ENCODE measurements at places on chromosomes 6 and 20.
A peak's percentile ranks its signal among the peaks of the same experiment; 100 is the strongest.

DNA sequence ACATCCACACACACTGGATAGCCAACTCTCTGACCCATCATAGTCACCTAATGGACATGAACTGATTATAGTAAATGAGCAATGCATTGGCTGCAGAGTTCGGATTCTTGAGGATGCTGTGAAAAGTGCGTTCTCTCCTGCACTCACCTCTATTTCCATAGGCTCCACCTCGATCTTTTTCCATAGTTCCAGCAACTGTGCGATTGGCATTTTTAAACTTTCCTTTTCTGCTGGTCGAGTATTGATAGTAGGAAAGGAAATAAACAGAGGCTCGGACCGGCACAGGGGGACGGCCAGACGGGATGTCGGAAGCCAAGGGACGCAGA lies 94.4 kb downstream of the RNASET2 start:
- DNase-seq = no peak

DNA sequence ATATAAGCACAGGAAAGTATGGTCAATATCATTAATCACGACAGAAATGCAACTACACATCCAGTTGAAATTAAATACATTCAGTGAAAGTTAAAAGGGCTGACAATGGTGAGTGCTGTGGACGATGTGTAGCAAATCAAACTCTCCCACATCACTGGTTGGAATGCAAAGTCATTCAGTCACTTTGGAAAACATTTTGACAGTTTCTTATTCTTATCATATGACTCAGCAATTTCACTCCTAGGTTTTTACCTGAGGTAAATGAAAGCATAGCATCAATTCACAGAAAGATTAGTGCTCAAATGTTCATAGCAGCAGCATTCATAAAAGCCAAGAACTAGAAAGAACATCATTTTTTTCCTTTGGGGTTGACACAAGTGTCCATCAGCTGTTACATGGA lies 28.6 kb upstream of the SAMD5 start:
- DNase-seq = no peak

- DNase-seq = no peak
These were observed at the start of gene LINC00237 for GRCh38 chr20:21106171-21107017. Gene LINC00237 (minus strand): TSS chr20:21106358.

- DNase-seq = no peak
These were observed 52.2 kb downstream of the KDM1B start for GRCh38 chr6:18207438-18207837.

GRCh38 chr20:43899274-43900120 lies 15.2 kb upstream of the TOX2 start:
- no peak for DNase-seq

- no peak for DNase-seq
These were observed 109.1 kb upstream of the ENPP5 start for GRCh38 chr6:46279874-46280273.

DNA sequence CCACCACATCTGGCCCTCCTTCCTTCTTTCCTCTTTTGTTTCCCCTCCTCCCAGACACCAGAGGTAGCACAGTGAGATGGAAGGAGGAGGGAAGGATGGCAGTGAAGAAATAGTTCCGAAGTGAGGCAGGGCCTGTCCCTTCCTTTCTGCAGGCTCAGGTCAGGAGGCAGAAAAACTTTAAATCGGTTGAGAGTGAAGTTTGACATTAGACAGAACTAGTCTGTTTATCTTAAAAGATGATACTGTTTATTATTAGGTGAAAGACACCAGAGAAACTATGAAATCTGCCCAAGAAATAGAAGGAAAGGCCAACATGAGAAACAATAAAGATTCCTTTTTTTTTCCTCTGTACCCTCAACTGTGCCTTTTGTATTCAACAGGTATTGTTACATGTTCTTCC lies 670.3 kb downstream of the UTRN start:
- DNase-seq = no peak

GRCh38 chr20:20959031-20959755 lies 147.0 kb downstream of the LINC00237 start:
- no peak for DNase-seq

GRCh38 chr6:133645966-133646740 lies 242.8 kb upstream of the TCF21 start:
- DNase-seq = peak; percentile 73

DNA sequence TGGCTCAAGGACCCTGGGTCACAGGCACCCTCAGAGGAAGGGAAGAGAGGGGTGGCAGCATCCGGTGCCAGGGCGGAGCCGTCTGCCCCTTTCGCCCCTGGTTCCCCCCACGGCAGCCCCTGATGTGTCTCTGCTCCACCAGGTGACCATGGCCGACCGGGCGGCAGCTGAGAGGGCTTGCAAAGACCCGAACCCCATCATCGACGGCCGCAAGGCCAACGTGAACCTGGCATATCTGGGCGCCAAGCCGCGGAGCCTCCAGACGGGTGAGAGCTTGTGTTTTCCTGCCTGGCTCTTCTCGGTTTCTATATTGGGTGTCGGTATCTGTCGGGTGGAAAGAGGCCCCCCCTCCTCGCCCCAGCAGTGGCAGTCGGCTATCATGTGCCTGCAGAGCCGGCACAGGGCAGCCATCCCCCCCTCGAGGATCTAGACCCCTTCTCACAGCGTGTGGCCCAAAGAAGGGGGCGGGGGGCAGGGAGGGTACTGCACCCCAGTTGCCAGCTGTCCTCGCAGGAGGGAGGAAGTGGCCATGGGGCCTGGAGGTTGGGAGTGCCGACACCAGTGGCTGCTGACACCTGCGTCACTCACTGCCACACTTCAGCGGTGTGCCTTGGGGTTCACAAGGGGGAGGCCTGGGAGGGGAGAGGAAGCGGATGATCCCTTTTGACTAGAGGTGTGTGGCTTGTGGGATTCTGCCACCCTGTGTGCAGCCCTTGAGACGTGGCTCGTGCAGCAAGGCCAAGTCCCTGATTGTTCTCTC lies 1.5 kb downstream of the RBM38 start:
- no peak for DNase-seq

GRCh38 chr6:128882991-128883611 lies at the start of gene LAMA2:
Gene LAMA2 (plus strand): TSS chr6:128883138. CDS start chr6:128883246, 108 bp downstream.
- peak; percentile 6 for DNase-seq

GRCh38 chr6:155959898-155960495 lies 504.4 kb upstream of the NOX3 start:
- DNase-seq = no peak

DNA sequence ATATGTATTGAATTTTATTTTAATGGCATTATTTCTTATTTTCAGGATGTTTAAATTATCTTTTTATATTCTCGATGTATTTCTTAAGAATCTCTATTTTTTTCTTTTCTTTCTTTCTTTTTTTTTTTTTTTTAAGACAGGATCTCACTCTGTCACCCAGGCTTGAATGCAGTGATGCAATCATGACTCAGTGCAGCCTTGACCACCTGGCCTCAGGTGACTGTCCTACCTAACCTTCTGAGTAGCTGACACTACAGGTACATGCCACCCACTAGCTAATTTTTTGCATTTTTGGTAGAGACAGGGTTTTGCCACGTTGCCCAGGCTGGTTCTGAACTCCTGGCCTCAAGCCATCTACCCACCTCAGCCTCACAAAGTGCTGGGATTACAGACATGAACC lies 143.8 kb upstream of the LAMA2 start:
- no peak for DNase-seq

DNA sequence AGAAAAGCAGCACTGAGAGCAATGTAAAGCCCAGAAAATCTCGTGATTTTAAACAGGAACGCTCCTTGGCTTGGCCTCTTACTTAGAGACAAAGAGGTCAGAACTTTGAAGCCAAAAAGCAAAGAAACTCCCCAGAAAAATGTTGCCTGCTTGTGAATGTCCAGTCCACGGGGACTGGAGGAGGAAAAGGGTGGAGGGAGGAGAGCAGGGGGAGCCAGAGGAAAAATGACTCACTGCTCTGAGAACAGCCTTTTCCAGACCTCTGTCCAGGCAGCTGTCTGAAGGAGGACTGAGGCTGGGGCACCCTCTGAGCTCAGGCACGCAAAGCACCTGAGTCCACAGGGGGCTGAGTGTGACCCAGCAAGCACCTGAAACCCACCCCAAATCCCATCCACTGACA lies 64.7 kb downstream of the TRAM2 start:
- DNase-seq = peak; percentile 76

DNA sequence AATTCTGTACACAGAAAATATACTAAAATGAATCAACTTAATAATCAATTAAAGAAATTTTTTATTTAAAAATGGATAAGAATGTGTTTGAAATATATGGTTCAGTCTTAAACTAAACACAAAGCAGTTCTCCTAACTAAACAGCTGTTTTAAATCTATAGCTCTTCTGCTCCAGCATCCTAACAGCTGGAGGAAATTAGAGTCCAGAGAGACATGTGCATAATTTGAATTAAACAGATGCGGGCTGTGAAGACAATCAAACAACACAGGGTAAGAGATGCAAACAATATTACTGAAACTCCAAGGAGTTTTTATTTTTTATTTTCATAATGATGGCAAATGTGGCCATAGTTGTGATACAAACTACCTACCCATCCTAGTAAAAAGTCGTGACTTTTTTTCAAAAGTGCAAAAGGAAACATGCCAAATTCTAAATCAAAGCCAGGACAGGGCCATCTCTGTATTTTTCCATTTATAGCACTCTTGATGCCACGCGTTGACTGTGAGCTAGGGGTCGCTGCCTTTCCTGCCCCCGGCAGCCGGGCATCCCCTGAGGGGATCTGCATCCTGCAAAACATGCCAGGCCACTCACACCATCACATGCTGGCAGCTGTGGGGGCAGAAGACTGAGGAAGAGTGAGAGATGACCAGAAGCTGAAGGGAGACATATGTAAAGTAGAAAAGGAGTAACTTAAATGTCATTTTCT lies 310.6 kb downstream of the PRKN start:
- DNase-seq = no peak

GRCh38 chr6:80282913-80283554 lies 176.6 kb downstream of the BCKDHB start:
- DNase-seq = no peak

- DNase-seq = no peak
These were observed 163.6 kb upstream of the CST7 start for GRCh38 chr20:24785141-24786110.

DNA sequence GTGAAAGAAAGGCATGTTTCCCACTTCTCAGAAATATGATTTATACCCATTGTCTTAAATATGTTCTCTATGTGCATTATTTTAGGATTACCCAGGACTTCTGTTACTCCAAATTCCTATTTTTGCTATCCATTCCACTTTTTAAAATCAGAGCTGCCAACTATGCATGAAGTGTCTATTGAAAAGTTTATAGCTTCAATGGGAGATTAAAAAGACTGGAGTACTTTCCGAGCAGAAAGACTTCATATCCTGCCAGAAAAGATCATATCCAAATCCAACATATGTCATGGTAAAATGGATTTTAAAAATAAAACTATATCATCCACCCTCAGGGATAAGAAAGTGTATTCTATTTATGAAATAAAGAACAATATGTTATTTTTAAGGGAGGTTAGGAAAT lies 212.7 kb downstream of the COL12A1 start:
- DNase-seq = no peak

DNA sequence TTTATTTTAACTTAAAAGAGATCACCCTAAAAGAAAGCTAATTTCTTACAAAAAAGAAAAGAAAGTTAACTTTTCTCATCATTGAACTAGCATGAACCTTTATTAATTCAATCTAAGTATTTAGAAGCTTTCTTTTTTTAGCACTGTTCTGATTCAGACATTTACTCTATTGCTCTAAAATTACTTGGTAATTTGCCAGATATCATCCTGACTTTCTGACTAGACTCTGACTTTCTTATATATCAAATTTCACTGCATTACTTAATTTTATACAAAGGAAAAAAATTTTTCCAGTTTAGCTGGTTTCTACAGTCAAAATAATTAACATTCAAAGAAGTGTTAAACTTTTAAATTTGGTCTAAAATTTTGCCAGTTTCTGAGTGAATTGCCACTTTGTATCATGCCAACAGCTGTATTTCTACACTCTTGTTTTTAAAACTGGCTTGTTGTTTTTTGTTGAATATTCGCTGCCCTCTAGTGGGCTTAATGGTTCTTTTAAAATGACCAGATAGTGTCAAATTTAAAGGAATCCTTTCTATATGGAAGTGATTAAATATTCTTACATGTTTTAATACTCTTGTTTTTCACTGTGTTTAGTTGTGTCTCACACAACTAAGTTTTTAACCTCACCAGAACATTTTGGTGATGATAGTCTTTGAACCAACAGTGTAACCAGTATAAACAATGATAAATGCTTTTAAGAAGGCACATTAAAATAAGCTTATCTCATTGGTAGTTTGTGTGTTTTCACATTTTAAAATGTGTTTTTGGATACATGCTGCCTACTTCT lies 102.0 kb downstream of the POPDC3 start:
- DNase-seq = peak; percentile 43

DNA sequence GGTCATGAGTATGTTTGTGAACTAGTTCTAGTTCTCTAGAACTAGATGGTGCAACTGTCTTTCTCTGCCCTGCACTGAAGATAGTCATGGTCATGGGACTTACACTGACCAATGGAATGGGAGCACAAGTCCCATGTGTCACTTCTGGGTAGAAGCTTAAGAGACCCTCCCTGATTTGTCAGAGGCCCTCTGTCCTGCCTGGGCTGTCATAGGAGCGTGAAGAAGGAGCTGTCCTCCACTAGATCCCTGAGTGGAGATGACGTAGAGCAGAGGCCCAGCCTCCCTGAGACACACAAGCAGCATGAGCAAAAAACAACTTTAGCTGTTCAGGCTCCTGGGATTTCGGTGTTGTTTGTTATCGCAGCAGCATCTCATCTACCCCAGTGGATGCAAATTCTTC lies 514.5 kb downstream of the PREX1 start:
- DNase-seq = no peak

DNA sequence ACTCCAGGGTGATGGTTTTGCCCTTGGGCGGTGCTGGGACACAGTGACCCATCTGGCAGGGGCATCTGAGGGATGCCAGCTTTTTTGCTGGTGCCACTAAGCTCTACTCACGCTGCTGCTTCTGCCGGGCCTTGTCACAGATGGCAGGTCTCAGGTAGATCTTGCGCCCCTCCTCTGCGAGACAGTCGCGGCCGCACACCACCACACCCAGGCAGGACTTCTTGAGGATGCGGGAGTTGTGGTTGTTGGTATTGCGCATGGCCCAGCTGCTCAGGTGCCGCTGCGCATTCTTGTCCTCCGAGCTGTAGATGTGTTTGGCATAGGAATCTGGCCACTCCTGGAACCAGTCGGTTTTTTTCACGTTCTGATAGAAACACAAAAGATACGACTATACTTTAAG lies 14.7 kb downstream of the GCM1 start:
- DNase-seq = no peak

- no peak for DNase-seq
These were observed 35.1 kb downstream of the KCNB1 start for GRCh38 chr20:49447364-49447763.

DNA sequence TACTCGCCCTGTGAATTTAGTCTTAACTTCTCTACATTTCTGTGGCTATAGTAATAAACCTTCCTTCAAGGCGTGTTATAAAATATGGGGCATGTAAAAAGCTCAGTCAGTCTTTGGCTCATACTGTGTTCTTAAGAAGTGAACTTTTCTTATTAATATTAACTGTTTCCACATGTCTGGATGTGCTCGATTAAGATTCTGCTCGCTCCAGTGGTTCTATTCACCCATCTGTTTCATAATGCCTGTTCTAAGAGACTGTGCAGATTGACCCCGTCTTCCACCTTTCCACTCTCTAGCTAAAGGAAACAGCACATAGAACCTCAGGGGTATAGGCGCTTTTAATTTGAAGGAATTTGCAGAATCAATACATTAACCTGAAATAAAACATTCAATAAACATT lies 99.9 kb downstream of the L3MBTL3 start:
- no peak for DNase-seq

All from SJSA1 (cell line).